Fibroblast of skin of right biceps (primary cell): ENCODE measurements at places on chromosomes 3 and 15.

- no peak for DNase-seq
Measured at GRCh38 chr3:164612751-164613150, 465.5 kb downstream of the SI start.

- DNase-seq: no peak
Measured at GRCh38 chr15:85555875-85556617, 175.6 kb downstream of the AKAP13 start.

GRCh38 chr15:94059013-94059587 lies 172.3 kb upstream of the MCTP2 start:
- DNase-seq: no peak

- DNase-seq: peak; percentile 84
Measured at GRCh38 chr15:32873284-32874114, 155.7 kb downstream of the GREM1 start.

DNA sequence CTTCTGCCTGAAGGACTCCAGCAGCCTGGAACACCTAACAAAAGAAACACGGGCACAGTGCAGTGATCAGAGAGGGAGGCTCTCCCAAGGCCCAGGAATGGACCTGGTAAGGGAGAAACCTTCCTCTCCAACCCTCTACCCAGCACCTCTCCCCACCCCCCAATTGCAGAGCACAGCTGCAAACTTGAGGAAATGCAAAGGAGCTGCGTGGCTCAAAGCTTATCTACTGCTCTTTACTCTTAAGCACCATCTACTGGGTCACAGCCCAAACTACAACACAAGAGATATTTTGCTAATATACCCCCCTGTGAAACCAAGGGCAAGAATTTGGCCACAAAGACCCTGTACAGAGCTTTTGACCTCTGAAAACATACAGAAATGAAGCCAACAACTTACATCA lies 328.3 kb downstream of the OXSM start:
- no peak for DNase-seq

GRCh38 chr15:81394603-81395002 lies 20.6 kb upstream of the TMC3 start:
- DNase-seq: peak; percentile 25

DNA sequence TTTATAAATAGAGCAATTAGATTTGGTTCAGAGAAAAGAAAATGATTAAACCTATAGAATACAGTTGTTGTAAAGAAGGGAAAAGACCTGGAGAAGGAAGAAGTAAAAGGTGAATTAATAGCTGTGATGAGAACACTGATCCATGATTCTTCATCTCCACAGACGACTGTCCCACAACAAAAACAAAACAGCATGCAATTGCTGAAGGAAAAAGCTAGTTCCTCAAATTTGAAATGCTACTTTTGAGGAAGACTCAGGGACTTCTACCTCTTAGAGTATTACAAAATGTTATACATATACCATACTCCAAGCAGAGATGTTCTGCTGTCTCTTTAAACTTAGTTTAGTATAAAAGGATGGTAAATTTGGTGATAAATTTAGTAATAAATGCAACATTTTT lies 21.5 kb downstream of the ALCAM start:
- DNase-seq: no peak

DNA sequence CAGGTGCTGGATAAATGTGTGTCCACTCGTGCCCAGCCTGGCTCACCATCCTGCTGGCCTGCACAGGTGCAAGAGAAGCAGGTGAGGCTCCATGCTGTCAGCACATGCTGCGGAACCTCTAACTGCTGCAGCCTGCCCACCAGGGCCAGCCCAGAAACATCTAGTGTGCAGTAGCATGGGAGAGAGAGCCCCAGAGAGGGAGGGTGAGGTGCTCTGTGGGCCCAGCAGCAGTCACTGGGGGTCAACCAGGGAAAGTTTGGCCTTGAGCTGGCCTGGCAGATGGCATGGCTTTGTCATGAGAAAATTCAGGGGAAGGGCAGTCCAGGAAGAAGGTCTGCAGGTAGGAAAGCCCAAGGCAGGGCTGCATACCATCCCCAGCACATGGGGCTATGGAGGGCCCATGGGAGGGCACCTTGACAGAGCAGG lies 18.2 kb upstream of the PRR23E start:
- no peak for DNase-seq

GRCh38 chr3:52433328-52433995 lies 11.4 kb downstream of the SEMA3G start:
- DNase-seq: no peak

- DNase-seq: no peak
Measured at GRCh38 chr15:59833366-59833765, 144.2 kb upstream of the BNIP2 start.

DNA sequence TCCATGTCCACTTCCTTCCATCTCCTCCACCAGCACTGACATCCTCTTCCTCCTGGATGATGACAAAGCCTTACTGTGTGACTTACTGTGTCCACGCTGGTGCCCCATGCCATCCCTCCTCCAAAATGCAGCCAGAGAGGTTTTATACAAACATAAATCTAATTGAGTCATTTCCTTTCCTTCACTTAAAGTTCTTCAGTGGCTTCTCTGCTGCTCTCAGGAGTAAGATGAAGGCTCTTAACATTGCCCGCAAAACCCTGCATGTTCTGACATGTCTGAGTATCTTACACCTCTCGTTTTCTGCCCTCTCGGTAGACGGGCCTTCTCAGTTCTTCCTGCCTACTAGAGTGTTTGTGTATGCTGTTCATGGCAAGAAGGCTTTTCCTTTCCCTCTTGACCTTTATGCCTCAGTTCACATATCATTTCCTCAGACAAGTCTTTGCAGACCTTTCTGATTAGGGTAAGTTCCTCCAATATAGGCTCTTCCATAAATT lies 175.5 kb downstream of the CFAP20DC start:
- peak; percentile 52 for DNase-seq

GRCh38 chr3:48222616-48223513 lies at the start of gene CAMP:
Gene CAMP, plus strand, starts transcription at chr3:48223495. Its CDS starts 17 bp downstream, at chr3:48223512.
- DNase-seq: no peak

GRCh38 chr15:83887404-83887803 lies 233.5 kb downstream of the ADAMTSL3 start:
- no peak for DNase-seq

- DNase-seq: no peak
Measured at GRCh38 chr3:55146216-55146615, 218.4 kb upstream of the LRTM1 start.

GRCh38 chr15:43199945-43200488 lies 14.8 kb downstream of the CCNDBP1 start:
- no peak for DNase-seq

DNA sequence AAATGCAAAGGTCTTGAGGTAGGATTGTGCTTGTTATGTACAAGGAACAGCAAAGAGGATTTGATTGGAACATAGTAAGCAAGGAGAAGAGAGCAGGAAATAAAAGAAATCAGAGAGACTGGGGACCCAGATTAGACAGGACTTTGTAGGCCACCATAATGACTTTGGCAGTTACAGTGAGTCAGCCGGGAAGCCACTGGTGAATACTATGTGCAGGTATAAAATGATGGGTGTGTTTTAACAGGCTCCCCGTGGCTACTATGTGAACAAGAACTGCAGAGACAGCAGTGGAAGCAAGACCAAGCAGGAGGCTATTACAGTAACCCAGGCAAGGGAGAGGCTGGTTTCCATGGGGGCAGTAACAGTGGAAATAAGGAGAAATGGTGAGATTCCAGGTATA lies 55.2 kb downstream of the NPTN start:
- DNase-seq: no peak

- DNase-seq: no peak
Measured at GRCh38 chr3:187022403-187023029, 92.2 kb downstream of the ST6GAL1 start.

- DNase-seq: no peak
Measured at GRCh38 chr3:129577925-129578786, 28.3 kb downstream of the PLXND1 start.

- DNase-seq: no peak
Measured at GRCh38 chr3:171189394-171190080, 163.0 kb upstream of the SLC2A2 start.

GRCh38 chr3:157459706-157460105 lies 23.1 kb downstream of the PTX3 start:
- DNase-seq: no peak

DNA sequence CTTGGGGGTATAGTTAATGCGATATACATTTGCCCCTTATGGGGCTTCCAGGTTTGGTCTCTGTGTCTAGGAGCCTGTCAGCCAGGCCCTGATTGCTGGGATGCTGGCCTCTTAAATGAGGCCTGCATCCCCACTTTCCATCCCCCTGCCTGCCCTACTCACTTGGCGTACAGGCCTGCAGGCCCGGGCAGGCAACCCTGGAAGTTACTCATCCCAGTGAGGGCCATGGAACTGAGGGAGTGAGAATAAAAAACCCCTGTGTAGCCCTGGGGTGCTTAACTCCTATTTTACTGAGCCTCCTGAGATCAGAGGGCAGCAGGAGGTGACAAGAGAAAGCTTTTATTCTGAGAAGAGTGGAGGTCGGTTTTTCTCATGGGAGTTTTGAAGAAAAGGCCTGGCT lies 2.0 kb downstream of the DISP2 start:
- DNase-seq: no peak

DNA sequence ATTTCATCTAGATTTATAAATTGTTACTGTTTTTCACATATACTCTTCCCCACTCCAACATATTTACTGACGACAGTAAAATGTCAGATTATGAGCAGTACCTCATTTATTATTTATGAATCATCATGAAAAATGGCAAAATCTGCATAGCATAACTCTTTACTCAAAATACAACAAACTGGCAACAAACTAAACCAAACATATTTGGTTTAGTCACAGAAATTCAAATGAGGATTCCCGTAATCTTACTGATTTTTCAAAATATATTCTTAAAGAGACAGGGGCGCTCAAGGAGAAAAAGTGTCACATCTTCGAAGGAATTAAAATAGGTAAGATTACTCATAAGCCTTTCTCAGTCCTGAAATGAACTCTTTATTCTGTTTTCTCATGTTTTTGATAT lies 3.0 kb upstream of the GPR87 start:
- peak; percentile 79 for DNase-seq

DNA sequence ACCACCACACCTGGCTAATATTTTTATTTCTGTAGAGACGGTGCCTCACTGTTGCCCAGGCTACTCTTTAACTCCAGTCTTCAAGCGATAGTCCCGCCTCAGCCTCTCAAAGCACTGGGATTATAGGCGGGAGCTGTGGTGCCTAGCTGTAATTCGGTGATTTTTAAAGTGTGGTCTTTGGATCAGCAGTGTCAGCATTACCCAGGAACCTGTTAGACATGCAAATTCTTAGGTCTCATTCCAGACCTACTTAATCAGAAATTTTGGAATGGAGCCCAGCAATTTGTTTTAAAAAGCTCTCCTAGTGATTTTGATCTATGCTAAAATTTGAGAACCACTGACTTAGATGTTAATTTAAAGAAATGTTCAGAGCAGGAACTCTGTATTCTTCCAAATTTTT lies 51.9 kb downstream of the GOLM2 start:
- DNase-seq: peak; percentile 90

DNA sequence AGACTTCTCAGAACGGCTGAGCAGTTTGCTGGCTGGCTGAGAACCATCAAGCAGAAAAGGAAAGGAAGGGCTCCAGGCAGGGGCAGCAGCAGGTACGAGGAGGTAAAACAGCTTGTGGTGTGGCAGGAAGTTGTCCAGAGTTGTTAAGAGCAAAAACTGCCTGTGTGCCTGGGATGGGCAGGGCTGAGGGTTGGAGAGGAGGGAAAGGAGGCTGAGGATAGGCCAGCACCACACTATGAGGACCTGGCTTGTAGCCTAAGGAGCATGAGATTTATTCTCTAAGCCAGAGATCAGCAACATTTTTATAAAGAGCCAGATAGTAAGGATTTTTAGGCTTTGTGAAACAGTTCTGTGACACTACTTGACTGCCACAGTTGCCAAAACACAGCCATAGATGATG lies 8.0 kb downstream of the IGSF10 start:
- DNase-seq: no peak

GRCh38 chr3:192168202-192168601 lies 559.1 kb downstream of the FGF12 start:
- DNase-seq: no peak

GRCh38 chr15:23857028-23857641 lies 170.0 kb upstream of the NDN start:
- DNase-seq: peak; percentile 22

DNA sequence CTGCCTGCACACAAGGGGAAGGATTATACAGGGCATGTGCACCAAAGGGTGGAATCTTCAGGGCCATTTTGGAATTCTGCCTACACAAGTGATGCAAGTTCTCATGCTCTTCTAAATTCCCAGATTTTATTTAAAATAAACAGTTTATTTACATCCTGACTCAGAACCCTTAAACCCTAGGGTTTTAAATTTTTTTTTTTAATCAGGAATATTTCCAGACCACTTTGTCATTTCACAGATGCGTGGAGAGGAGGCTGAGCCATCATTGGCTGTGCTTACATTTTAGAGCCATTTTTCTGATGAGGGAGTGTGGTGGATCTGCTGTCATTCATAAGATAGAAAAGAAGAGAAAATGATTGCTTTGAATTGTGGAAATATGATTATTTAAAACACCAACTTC lies 65.2 kb upstream of the MNS1 start:
- no peak for DNase-seq

DNA sequence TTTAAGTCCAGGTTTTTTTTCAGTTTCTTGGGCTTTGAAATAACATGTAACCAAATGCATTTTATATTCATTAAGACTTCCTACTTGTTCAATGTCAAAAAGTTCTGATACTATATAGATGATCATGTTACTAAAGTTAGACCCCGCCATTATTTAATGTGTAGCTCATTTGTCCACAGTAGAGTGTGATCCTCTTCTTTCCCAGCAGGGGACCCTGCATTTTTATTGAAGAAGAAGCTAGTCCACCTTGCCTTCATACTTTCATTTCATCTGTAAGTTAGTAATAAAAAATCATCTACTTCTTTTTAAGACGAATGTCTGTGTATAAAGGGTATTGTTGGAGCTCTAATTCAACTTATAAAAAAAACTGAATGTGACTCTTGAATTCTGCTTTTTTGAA lies 404.6 kb downstream of the SI start:
- no peak for DNase-seq

GRCh38 chr3:186694288-186695032 lies 22.7 kb upstream of the KNG1 start:
- no peak for DNase-seq

GRCh38 chr3:168583977-168584376 lies 488.3 kb upstream of the GOLIM4 start:
- no peak for DNase-seq

DNA sequence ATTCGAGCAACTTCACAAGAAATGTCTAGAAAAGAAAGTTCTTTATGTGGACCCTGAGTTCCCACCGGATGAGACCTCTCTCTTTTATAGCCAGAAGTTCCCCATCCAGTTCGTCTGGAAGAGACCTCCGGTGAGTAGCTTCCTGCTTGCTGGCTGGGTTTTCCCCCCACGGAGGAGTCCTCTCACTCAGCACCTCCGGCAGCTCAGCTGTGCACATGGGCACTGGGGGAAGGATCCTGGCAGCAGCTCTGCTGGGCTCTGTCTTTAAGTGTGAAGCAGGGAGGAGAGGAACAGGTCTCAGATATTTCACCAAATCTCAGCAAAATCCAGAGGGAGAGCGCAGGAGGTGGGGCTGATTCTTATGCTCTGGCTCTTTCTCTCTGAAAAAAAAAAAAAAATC lies 684 bp downstream of the CAPN3 start:
- no peak for DNase-seq

DNA sequence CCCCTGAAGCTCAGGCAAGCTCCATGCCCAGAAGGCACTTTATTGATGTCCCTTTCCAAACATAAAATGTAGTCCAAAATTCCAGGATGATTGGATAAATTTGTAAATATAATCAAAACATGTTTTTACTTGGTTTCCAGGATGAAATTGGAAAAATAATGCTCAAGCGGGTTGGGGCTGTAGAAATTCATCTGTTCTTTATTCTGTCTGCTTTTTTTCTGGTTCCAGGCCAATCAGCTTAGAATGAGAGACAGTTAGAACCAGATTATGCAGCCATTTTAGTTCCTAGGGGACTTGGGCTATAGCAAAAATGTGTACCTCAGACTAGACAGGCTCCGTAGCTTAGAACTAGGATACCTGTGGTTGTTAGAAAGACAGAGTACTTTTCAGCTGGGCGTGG lies 450.8 kb downstream of the MCTP2 start:
- DNase-seq: no peak
